ENCODE measurements at places on chromosomes 1 and 21.

GRCh38 chr1:87115891-87116290, 201.5 kb downstream of the HS2ST1 start:
- DNase-seq: peak; percentile 56

DNA sequence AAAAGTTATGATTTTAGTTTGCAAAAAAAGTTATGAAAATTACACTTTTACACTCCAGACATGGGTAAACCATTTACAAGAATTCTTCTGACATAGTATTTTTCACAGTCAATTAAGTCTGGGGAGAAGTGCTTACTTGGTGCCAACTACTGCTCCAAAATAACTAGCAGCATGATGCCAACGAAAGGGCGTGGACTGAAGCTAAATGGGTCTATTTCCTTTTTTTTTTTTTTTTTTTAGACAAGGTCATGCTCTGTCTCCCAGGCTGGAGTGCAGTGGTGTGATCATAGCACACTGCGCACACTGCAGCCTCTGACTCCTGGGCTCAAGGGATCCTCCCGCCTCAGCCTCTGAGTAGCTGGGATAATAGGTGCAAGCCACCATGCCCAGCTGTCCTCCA, 43.2 kb downstream of the FMO4 start:
- no peak for DNase-seq

- DNase-seq: no peak
Measured at GRCh38 chr21:32990666-32991065, 35.1 kb upstream of the OLIG2 start.

- no peak for DNase-seq
Measured at GRCh38 chr1:155038602-155039307, 5.1 kb downstream of the DCST1 start.

DNA sequence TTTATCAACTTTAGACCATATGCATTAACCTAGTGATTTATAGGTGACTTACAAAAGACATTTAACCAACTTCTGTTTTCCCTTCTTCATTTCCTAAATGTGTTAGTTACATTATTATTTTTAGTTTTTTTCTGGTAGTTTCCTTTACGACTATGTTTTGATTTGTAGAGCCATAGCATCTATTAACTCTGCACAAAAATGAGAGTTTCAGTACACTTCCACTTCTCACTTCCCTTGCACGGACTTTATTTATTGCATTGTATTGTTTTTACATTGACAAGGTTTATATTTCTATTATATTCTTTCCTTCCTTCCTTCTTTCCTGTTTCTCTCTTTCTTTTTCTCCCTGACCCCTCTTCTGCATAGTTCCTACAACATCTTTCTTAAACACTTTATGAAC, 14.7 kb downstream of the PKN2 start:
- no peak for DNase-seq

DNA sequence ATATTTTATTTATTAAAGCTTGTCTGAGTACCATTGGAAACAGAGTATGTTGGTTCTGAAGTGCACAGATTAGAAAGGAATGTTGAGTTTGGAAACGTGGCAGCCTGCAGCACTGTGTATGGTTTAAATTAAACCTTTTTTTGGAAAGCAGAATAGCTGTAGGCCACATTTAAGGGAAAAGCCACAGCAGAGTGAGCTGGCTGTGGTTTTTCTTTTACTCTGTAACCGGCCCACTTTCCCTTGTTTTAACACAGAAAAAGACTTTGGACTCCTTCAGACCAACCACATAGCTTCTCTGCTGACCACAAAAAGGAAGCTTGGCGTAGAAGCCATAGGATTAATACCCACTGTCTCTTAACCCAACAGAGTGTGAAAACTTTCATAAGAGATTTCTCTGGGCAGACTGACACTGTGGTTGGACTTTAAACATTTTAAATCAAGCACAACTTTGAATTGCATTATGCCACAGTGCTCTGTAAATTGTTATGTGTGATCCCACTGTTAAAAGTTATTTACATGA, 75.2 kb downstream of the NFIA start:
- DNase-seq: no peak

DNA sequence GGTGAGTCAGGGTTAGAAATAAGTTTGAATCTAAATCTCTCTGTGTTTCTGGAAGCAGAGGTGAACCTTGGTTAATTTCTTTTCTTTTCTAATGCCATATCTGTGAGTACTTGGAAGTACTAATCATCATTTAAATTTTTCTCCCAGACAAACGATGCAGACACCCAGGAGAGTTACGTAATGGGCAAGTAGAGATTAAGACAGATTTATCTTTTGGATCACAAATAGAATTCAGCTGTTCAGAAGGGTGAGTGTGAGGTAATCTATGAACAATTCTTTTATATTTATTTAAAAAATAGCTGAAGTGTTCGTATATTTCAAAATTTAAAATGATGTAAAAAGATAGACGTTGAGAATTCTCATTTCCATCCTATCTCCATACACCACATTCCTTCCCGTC, 11.2 kb downstream of the C4BPA start:
- DNase-seq: no peak

GRCh38 chr1:243475966-243476365, 220.1 kb downstream of the SDCCAG8 start:
- peak; percentile 29 for DNase-seq

DNA sequence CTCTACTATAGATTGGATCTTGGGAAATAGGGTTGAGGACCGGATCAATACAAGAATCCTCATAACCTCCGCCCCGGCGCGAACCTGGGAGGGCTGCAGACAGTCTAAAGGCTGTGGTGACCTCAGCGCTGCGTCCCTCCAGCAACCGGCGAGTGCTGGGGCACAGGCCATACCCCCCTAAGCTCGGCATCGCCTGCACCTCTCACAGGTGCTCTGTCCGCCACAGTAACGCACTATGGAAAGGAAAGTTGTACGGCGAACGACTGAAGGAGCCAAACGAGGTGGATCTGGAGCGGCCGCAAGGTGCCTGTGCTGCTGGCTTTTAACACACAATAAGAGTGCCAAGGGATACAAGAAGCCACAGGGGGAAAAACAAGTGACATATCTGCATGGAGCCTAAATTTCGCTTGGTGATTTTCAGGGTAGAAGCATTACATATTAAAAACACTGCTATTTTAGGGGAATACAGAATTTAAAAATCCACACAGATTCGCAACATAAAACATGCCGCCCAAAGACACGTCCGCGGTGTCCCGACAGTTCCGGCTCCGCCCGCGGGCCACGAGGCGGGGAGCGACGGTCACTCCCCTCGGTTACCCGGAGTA, 1.4 kb upstream of the RBM15 start:
- peak; percentile 55 for DNase-seq

DNA sequence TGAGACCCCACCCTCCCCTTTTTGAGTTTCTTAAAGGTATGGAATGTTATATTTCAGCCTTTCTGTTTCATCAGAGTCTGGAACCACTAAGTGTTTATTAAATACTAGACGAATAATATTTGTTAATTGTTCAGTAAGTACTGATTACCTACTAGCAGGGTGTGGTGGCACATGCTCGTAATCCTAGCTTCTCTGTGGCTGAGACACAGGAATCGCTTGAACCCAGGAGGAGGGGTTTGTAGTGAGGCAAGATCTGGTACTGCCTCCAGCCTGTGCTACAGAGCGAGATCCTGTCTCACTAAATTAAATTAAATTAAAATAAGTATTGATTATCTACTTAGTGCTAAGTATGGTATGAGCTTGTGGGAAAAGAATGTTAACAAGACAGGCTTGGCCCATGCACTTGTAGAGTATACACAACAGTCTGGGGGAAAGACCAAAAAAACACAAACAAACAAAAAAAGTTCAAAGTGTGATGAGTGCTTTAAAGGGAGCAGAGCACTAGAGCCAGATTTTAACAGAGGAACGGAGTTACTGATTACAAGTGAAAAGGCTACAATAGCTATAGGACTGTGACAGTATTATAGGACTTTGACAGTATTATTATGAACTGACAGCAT, 2.4 kb downstream of the CEPT1 start:
- DNase-seq: peak; percentile 48

- DNase-seq: no peak
Measured at GRCh38 chr1:112457241-112457640, 51.5 kb upstream of the WNT2B start.

DNA sequence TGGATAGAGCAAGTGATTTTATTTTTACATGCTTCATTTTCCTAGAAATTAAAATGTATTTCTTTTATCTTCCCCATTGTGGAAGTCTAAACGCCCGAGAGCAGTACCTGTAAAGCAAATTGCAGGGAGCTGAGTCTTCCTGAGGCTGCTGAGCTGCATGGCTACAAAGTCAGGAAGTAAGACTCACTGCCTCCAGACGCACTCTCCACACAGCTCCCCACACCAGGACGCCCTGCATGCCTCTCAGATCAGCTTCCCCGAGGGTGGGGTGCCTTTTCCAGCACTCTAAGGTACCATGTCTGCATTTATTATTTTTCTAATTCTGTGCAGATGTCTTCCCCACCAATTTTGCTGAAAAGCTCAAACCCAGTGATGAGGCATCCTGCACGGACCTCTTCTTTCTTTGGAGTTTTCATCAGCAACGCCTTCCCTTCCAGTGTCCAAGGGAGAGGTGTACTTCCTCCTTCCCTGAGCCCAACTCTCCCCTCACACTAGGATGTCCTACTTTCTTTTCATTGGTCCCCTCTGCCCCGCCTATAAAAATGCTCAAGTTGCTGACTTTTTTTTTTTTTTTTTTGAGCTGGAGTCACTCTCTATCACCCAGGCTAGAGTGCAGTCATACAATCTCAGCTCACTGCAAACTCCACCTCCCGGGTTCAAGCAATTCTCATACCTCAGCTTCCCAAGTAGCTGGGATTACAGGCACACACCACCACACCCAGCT, 114.7 kb downstream of the PCNX2 start:
- DNase-seq: no peak

DNA sequence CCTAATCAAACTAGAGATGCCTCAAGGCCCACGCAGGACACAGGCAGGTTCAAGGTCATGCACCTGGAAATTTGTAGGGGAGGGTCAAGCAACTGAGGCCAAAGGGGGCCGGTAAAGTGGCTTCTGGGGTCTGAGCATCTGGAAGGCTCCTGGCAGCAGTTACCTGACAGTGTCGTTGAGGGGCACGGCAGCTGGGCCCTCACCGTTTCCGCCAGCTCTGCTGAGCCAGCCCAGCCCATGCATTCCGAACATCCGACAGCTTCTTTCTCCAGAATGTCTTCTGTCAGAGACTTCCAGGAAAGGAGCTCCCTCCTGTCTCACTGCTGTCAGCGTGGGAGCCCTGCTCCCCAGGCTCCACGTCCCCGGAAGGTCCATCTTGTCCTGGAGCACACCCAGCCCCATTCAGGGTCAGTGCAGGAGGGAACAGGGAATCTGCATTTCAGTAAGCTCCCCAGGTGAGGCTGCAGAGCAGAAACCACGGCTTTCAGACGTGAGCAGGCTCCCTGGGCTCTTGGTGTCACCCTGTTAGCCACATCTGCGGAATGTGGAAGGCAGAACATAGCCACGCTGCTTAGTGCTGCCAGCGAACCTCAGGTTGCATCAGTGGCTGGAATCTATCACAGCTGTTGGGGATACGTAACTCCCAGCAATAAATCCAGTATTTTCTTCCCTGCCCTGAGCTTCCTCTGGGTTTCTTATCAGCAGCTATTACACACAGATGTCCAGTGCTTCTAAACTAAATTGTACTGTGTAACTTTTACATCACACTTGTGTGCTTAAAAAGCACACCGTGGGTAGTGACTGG, 36.3 kb upstream of the FAM3B start:
- no peak for DNase-seq

DNA sequence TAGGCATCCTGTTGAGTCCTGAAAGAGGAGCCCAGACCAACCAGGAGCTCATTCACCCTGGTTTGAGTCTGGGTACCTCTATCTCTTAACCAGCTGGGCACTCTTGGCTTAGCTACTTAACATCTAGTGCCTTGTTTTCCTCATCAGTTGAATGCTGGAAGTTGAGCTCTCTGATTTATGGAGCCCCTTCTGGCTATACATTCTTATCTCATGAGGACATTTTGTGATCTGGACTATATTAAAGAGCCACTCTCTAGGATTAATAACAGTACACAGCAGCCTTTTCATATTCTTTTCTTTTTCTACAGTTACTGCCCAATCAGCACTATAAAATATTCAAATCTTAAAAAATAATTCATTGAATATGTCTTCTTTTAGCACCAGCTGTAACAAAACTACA, 296.9 kb upstream of the RUNX1 start:
- no peak for DNase-seq

- no peak for DNase-seq
Measured at GRCh38 chr21:44748621-44749020, 37.2 kb upstream of the TSPEAR start.

DNA sequence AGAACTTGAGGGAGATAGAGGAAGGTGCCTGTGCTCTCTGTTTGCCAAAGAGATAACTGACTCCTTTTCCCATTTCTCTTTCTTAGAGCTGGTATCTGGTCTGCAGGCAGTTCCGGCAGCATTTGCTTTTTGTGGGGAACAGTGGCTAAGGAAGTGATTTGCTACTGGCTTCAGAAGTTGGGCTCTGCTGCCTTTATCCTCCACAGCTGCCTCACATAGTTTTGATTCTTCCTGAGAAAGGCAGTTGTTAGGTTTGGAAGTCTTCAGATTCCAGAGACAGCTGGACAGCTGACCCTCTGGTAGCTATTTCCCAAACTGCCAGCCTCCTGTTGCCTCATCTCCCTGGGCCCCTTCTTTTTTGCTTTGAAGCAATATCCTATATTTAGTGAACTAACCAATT, 62.6 kb upstream of the MACF1 start:
- DNase-seq: no peak

DNA sequence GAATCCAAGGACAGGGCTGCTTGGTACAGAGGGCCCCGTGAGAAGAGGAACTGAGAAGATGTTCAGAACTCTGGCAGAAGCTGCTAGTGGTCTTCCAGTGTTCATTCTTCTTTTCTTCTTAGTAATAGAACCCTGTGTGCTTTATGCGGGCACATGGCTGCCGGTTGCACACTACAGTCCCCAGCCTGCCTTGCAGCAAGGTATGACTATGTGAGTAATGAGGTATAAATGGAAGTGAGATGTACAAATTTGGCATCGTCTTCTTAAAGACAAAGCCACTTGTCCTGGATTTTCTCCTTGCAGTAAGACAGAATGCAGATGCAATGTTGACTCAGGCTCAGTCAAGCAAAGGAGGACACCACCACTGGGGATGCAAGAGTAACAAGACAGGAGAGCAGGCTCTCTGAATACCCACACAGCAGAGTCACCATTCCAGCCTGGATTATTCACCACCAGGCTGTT, 15.0 kb upstream of the ATP1B1 start:
- DNase-seq: no peak

GRCh38 chr1:164855716-164856329, 296.8 kb downstream of the PBX1 start:
- DNase-seq: no peak

Measured in hematopoietic multipotent progenitor cell treated with erythropoietin and hydrocortisone succinate and interleukin-3 and kit ligand, for 8 days (in vitro differentiated cells).